Vagina (tissue), 2 donors: ENCODE measurements at places on chromosomes 16 and 17.
A peak's percentile ranks its signal among the peaks of the same experiment; 100 is the strongest.

DNA sequence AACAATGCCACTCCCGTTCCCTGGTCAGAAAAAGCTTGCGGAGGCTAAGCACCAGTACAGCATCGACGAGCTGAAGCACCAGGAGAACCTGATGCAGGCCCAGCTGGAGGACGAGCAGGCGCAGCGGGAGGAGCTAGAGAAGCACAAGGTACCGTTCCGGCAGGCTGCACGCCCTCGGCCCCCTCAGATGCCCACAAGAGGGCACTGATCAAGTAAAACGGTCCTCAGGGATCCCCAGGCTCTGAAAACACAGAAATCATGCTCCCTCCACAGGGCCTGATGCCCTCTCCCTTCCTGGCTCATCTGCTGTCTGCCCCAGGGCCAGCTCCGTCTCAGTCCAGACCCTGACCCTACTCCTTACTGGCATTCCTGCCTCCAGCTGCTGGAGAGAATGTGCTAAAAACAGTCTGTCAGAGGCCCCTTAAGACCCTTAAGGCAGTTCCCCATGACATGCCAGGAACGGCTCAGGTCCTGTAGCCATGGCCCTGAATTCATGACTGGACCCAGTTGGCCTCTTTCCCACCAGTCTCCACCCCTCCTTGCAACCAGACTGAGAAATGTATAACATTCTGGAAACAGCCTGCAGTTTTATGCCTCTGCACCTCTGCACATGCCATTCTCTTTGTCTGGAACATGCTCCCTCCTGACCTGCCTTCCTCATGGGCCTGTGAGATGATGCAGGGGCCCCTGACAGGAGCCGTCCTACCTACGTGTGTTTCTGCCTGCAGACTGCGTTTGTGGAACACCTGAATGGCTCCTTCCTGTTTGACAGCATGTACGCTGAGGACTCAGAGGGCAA, 21.8 kb downstream of the DRC3 start:
- no peak for DNase-seq
- H3K27ac ChIP-seq: no peak overlapping the region
- peaks cover 8% of the 10 kb centered on the region for H3K4me1 ChIP-seq

DNA sequence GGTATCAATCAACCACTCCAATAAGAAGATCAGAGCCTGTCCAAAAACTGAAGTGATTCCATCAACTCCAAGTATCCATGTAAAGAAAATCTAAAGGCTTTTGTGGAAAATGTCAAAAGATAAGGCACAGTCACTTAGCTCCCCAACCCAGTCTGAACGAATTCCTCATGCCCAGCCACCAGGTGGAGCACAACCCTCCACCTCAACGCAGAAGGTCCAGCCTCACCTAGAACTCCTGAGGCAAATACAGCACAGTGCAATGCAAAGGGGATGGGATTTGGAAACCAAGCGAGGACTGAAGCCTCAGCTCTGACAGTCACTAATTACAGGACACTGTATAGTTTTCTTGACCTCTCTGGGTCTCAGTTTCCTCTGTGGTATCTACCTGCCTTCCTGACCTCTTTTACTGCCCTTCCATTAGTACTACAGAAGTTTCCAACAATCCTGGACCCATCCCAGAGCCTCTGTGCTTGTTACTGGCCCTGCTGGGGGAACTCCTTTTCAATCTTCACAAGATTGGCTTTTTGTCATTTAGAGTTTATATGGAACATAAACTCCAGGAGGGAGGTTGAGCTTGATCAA, 2.0 kb downstream of the NCBP3 start:
- H3K36me3 ChIP-seq: peaks cover 34% of the 10 kb centered on the region
- H3K27ac ChIP-seq: no peak overlapping the region
- no peak for DNase-seq
- H3K27me3 ChIP-seq: no peaks in the 10 kb centered on the region

- DNase-seq: no peak
- H3K4me1 ChIP-seq: no peaks in the 10 kb centered on the region
- H3K27me3 ChIP-seq: no peaks in the 10 kb centered on the region
- H3K27ac ChIP-seq: no peak within 1 kb of the TSS
- H3K4me3 ChIP-seq: no peak within 1 kb of the TSS
Observed at GRCh38 chr16:56564793-56565477, at the start of gene MT4. MT4 (plus strand) TSS chr16:56565073; CDS start chr16:56565129, 56 bp downstream.

DNA sequence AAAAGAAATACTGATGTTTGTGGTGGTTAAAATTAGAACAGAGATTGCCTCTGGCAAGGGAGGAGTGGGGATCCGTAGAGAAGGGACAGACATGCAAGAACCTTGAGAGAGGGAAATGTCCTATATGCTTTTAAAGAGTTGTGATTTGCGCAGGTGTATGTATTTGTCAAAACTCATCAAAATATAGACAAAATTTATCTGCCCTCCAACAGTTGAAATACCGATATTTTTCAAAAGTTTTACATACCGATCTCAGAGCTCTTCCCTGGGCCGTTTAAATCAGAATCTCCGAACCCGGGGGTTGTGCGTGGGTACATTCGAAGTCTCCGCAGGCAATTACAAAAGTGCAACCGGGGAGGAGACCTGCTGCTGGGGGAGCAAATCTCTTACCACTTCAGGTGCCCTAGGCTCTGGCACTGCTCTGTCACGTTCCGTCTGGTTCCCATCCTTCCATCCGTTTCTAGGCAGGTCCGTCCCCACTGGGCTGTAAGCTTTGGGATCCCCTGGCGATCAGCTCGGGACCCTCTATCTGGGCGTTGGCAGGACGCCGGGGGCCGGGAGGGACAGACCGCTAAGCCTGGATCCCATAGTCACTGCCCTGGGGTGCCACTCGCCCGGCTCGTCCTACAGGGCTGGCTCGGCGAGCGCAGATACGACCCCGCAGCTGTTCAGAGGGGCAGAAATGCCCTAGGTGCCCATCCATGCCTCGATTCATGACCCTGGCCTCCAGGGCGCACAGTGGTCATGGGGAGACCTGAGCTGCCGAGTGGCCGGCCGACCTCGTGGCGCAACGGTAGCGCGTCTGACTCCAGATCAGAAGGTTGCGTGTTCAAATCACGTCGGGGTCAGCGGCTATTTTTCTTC, 4.2 kb downstream of the BORCS6 start:
- H3K27ac ChIP-seq: peak overlapping the region; percentile 100
- peak; percentile 97 for DNase-seq
- H3K4me3 ChIP-seq: peak overlapping the region; percentile 77
- no peaks in the 10 kb centered on the region for H3K36me3 ChIP-seq

DNA sequence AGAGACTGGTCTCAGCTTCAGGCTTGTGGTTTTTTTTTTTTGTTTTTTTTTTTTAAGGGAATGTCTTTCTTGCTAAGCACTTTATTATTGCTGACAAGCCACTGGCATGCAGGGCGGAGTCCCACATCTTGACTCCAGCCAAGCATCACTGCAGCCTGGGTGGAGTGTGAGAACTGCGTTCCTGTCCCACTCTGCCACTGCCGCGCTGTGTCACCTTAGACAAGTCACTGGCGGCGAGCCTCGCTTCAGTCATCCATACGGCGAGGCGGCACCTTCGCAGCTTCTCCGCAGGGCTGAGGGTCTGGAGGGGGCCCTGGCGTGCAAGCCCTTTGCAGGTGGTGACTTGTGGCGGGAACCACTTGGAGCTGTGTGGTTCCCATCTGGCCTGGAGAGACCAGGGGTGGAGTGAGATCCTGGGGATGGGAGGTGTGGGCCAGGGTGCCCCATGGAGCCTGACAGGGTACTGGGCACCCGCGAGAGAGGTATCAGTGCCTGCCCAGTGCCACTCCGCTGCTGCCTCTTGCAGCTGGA, 99.1 kb upstream of the CIBAR2 start:
- DNase-seq: no peak
- no peaks in the 10 kb centered on the region for H3K36me3 ChIP-seq
- no peak overlapping the region for H3K27ac ChIP-seq
- H3K4me1 ChIP-seq: peaks cover 25% of the 10 kb centered on the region
- no peaks in the 10 kb centered on the region for H3K27me3 ChIP-seq

GRCh38 chr16:25045696-25046381, 30.7 kb upstream of the ARHGAP17 start:
- no peak overlapping the region for H3K27ac ChIP-seq
- no peaks in the 10 kb centered on the region for H3K36me3 ChIP-seq
- peaks cover 13% of the 10 kb centered on the region for H3K4me1 ChIP-seq
- no peak for DNase-seq
- H3K4me3 ChIP-seq: no peak overlapping the region

DNA sequence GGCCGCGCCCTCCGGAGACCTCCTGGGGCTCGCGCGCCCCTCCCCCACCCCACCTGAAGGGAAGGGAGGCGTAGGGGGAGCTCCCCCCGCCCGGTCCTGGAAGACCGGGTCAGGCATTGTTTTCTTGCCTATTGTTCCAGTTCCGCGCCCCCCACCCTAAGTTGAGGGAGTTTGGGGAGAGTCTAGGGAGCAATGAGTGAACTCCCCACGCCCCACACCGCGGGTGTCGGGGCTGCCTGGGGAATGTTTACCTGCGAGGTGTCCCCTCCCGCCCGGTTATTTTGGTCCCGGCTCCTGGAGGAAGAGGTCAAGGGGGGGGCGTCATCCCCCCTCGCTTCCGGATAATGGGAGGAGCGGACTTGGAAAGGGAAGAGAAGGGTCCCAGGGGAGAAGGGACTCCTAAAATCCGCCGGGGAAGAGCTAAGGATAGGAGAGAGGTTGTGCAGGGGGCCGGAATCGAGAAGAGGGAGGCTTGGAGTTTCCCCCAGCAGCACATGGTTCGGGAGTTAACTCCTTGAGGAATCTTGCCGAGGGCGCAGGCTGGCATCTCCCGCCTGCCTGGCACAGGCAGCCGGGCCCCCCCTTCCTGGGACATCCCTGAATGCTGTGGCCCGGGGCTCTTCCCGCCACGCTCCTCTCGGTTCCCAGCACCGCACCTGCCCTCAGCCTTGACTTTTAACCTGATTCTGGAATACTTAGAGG, 881 bp downstream of the MLLT6 start:
- H3K4me1 ChIP-seq: peaks cover 47% of the 10 kb centered on the region
- H3K4me3 ChIP-seq: peak overlapping the region; percentile 97
- no peaks in the 10 kb centered on the region for H3K27me3 ChIP-seq
- peaks cover 10% of the 10 kb centered on the region for H3K36me3 ChIP-seq

GRCh38 chr16:31072540-31073141, 1.4 kb downstream of the ZNF668 start:
- no peaks in the 10 kb centered on the region for H3K27me3 ChIP-seq
- H3K36me3 ChIP-seq: peaks cover 14% of the 10 kb centered on the region
- no peak for DNase-seq
- peak overlapping the region; percentile 97 for H3K4me3 ChIP-seq
- peak overlapping the region; percentile 94 for H3K27ac ChIP-seq

DNA sequence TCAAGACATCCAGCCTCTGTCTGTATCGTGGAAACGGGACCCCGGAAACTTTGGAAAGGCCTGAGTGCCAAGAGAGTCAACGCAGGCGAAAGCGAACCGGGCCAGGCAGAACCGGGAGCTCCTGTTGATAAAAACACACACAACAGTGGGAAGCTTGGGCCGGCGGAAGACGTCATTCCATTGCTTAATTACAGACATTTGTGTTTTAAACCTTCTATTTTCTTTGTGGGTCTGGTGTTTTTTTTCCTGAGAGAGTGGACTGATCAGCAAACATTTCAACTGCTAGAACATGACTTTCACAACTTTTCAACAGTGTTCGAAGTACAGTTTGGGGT, 878 bp upstream of the RNF157 start:
- no peaks in the 10 kb centered on the region for H3K27me3 ChIP-seq
- H3K4me3 ChIP-seq: peak overlapping the region; percentile 76
- no peak for DNase-seq

DNA sequence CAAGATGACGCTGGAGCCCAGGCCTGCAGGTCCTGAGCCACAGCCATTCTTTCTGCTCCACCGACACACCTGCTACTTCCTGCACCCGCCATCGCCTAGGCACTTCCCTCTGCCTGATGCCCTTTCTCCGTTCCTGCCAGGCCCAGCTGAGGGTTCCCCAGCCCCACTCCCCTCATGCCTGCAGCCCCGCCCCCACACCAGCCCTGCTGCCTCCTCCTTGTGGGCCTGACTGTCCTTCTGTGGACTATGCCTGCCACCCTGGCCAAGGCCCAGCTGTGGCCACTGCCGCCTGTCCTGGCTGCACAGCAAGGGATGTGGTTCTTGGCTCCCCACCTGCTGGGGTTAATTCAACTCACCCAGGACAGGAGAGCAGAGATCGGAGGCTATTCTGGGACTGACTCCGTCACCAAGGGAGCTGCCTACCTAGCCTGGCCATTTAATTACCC, 7.5 kb downstream of the NATD1 start:
- H3K27ac ChIP-seq: no peak overlapping the region
- peaks cover 20% of the 10 kb centered on the region for H3K4me1 ChIP-seq
- no peak for DNase-seq
- H3K4me3 ChIP-seq: no peak overlapping the region
- no peaks in the 10 kb centered on the region for H3K36me3 ChIP-seq
- H3K27me3 ChIP-seq: no peaks in the 10 kb centered on the region

- H3K4me3 ChIP-seq: no peak overlapping the region
- H3K27me3 ChIP-seq: no peaks in the 10 kb centered on the region
- peaks cover 100% of the 10 kb centered on the region for H3K4me1 ChIP-seq
- no peaks in the 10 kb centered on the region for H3K36me3 ChIP-seq
- no peak for DNase-seq
- peak overlapping the region; percentile 81 for H3K27ac ChIP-seq
Observed at GRCh38 chr17:77432742-77433141, 292.0 kb downstream of the SEC14L1 start.

GRCh38 chr17:56835264-56835585, 1.3 kb downstream of the DGKE start:
- no peaks in the 10 kb centered on the region for H3K36me3 ChIP-seq
- no peaks in the 10 kb centered on the region for H3K27me3 ChIP-seq
- no peak for DNase-seq
- peak overlapping the region; percentile 93 for H3K4me3 ChIP-seq

DNA sequence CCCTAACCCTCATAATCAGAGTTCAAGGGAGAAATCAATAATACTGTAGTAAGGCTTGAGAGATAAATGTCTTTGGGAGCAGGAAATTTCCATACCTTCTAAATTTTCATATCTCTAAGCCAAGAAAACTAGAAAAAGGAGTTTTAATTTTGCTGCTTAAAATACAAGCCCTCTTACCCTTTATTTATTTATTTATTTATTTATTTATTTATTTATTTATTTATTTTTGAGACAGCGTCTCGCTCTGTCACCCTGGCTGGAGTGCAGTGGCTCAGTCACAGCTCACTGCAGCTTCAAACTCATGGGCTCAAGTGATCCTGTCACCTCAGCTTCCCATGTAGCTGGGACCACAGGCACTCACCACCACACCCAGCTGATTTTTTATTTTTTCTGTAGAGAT, 69.0 kb upstream of the GNAO1 start:
- no peak overlapping the region for H3K27ac ChIP-seq
- no peak overlapping the region for H3K4me3 ChIP-seq
- DNase-seq: no peak
- no peaks in the 10 kb centered on the region for H3K4me1 ChIP-seq
- no peaks in the 10 kb centered on the region for H3K27me3 ChIP-seq

- no peaks in the 10 kb centered on the region for H3K36me3 ChIP-seq
- no peaks in the 10 kb centered on the region for H3K4me1 ChIP-seq
- no peak for DNase-seq
- H3K27me3 ChIP-seq: no peaks in the 10 kb centered on the region
- H3K27ac ChIP-seq: no peak overlapping the region
Observed at GRCh38 chr16:81231014-81231413, 7.5 kb upstream of the BCO1 start.

DNA sequence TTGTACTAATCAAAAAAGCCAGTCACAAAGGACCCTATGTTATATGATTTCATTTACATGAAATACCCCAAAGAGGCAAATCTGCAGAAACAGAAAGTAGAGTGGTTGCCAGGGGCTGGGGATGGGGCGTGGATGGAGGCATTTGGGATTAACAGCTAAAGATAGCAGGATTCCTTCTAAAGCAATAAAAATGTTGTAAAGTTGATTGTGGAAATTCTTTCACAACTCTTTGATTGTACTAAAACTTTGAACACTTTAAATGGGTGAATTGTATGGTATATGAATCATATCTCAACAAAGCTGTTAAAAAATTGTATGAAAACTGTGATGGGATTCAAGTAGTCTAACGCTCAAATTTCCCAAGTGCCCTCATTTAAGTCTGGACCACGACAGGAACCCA, 630.8 kb downstream of the MAF start:
- no peaks in the 10 kb centered on the region for H3K36me3 ChIP-seq
- no peak for DNase-seq
- H3K4me3 ChIP-seq: no peak overlapping the region
- H3K27me3 ChIP-seq: no peaks in the 10 kb centered on the region
